ENCODE measurements at places on chromosomes 2 and 18. TPM values are rescaled to one million over a fixed set of nuclear protein-coding genes. Genes with fewer than 3 reads are reported as not detected.

DNA sequence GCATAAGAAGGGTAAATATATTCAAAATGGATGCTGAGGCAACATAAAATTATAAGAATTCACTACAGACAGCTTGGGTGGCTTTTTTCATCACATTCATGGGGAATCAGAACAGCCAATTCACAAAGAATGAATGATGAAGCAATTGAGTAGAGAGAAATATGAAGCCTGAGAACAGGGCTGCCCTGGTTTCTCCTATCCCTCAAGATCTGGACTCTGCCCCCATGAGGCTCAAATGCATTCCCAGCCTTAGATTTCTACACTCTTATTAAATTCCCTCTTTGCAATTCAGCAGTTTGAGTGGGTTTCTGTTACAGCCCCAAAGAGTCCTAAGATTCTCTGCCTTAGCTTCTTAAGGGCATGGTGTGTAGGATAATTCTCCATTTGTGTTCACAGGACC lies 172.5 kb downstream of the MAIP1 start:
- DNase-seq, result no peak

DNA sequence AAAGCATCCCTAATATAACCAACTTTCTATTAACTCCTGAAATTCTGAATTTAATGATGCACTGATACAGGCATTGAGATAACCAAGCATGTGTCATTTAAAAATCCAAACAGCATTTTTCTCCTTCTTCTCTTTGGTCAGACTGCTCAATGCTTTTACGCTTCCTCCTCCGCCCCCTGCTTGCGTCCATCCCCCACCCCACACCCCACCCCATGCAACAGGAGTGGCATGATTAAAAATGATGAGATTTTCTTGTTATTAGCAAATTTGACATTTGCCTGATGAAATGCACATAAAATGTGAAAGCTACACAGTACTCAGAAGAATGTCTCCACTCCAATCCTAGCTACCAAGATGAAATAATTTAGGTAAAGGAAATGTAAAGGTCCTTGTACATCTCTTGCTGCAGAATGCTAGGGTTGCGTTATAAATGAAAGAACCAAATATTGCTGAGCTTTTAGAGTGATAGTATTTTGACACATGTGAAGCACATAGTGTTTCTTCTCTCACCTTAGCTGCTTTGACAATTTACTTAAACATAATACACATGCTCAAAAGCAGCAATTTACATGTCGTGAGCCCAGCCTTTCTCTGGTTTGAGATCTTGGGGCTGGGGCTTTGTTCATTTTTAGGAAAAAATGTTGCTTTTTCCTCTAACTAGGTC lies 263.8 kb downstream of the MEIS1 start:
- DNase-seq, result no peak

The AKAIN1 gene
- not detected for total RNA-seq

The PASK gene
- total RNA-seq, result 7.4 TPM

The CLEC4F gene
- 0.38 TPM for total RNA-seq

DNA sequence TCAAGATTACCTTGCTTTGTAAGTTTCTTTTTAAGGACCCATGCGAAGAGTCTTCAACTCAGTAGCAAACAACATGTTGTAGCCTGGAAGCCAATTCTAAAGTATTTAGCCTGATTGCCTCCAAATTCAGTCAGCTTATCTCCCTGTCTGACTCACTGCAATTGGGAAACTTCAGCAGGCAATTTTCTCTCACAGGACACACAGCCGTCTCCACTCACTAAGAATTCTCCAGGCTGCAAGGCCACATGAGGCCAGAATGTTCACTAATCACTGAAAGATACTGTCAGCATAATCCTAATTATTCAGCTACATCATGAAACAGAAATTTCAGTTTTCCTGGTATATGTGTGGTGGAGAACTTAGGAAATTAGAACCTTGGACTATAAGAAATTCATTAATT lies 78.1 kb upstream of the PDE1A start:
- no peak for DNase-seq
